ENCODE measurements at places on chromosomes 3 and 15. TPM values are rescaled to one million over a fixed set of nuclear protein-coding genes. Genes with fewer than 3 reads are reported as not detected.

TPRG1 gene
- total RNA-seq: 2.4 TPM

SNURF gene
- total RNA-seq: 25.6 TPM

RHCG gene
- total RNA-seq: not detected

FAM98B gene
- 26.4 TPM for total RNA-seq

ARHGEF3 gene
- total RNA-seq: 38.0 TPM

HTR3E gene
- not detected for total RNA-seq

CPLX3 gene
- total RNA-seq: not detected

UTS2B gene
- total RNA-seq: 0.21 TPM

DPPA2 gene
- total RNA-seq: not detected

PLIN1 gene
- under 0.01 TPM for total RNA-seq

CHRNA7 gene
- 2.0 TPM for total RNA-seq

FAM3D gene
- not detected for total RNA-seq

GOLGA8N gene
- total RNA-seq: 6.1 TPM

ANKRD63 gene
- not detected for total RNA-seq

CFAP100 gene
- not detected for total RNA-seq

ATR gene
- total RNA-seq: 44.2 TPM

GOLGA6L7 gene
- not detected for total RNA-seq

FBXO40 gene
- total RNA-seq: under 0.01 TPM

GNAT1 gene
- total RNA-seq: not detected

AADAC gene
- total RNA-seq: not detected

RAB6B gene
- 0.52 TPM for total RNA-seq

Measured in mononuclear cell (primary cell).